ENCODE measurements at places on chromosomes 1 and 21.

GRCh38 chr1:23466423-23466989 lies 17.5 kb downstream of the ASAP3 start:
- no peak for DNase-seq
- H3K4me3 ChIP-seq, result no peak overlapping the region
- no peaks in the 10 kb centered on the region for H3K36me3 ChIP-seq
- peak overlapping the region; percentile 38 for H3K27ac ChIP-seq

- peaks cover 22% of the 10 kb centered on the region for H3K27me3 ChIP-seq
- no peaks in the 10 kb centered on the region for H3K36me3 ChIP-seq
- no peak within 1 kb of the TSS for H3K27ac ChIP-seq
- peaks cover 19% of the 10 kb centered on the region for H3K4me1 ChIP-seq
- peak within 1 kb of the TSS; percentile 39 for H3K4me3 ChIP-seq
- no peak for DNase-seq
These were observed at the start of gene RBP7 for GRCh38 chr1:9996624-9997582. TSS of gene RBP7 (plus strand) at chr1:9997228. CDS start at chr1:9997259, 31 bp downstream.

DNA sequence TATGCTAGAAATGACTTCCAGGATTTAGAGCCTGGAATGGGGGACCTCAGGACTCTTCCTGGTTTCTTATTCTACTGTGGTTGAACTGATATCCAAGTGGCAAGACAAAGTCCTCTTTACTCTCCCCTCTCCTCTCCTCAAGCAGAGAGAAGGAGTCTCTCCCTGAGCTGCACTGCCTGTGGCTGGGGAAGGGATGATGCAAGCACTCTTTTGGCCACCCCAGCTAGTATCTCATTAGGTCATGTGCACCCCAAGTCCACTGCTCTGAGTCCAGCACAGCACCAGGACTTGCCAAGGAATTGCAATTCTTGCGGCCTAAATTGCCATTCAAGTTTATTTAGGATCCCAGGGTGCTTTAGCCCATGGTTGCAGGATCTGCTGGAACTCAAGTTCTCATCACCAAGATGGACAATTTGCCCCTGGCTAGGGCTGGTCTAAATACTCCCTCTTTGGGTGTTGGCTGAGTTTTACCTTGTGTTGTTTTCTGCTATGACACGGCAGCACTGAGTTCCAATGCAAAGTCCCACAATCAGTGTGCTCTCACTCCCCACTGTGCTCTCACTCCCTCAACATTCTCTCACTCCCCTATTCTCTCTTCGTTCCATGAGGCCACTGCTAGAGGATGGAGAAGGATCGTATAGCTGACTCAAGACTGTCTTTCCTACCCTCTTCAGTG lies 172.2 kb downstream of the TM2D1 start:
- no peak overlapping the region for H3K4me3 ChIP-seq
- DNase-seq, result no peak
- no peak overlapping the region for H3K27ac ChIP-seq
- H3K27me3 ChIP-seq, result no peaks in the 10 kb centered on the region

DNA sequence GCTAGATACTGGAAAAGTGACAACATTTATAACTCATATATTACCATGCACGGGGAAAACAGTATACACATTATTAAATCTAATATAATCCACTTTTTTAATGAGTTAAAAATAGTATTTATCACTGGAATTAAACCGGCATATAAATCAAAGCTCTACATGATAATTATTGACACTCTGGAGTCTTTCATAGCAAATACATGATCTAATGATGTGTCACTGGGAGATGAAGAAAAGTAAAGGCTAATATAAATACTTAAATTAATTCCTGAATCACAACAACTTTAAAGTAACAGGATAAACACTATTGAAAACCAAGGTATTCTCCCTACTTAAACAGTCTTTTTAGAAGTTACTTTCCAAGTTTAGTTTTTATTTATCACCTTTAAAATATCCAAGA lies 52.4 kb upstream of the ASPM start:
- no peak for DNase-seq
- peak overlapping the region; percentile 2 for H3K4me3 ChIP-seq
- no peaks in the 10 kb centered on the region for H3K27me3 ChIP-seq
- no peak overlapping the region for H3K27ac ChIP-seq
- peaks cover 14% of the 10 kb centered on the region for H3K4me1 ChIP-seq

DNA sequence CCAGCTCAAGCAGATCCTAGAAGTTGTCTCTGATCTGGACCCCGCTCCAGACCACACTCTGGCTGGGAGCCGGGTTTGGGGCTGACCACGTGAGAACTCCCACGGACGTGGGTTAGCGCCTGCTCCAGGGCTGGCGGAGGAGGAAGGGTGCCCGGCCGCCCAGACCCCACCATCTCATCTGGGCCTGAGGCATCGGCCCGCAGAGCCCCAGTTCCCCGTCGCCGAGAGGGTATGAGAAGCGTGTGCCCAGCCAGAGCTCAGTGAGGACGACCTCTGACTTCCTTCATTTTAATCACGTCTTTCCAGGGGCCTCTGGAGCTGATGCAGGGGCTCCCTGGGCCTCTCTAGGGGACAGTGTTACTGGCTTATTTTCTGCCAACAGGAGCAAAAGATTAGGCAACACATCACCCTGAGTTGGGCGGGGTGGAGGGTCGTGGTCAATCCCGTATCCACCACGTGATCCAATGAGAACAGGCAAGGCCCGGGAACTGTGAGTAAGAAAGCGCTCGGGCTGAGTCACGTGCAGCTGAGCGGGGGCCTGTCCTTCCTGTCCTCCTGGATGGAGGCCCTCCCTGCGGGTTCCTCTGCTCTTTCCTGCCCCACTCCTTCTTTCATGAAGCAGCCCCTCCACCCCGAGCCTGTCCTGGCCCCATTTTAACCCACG lies 81.1 kb downstream of the SIK1 start:
- H3K27ac ChIP-seq, result no peak overlapping the region
- no peak overlapping the region for H3K4me3 ChIP-seq
- no peaks in the 10 kb centered on the region for H3K36me3 ChIP-seq
- no peaks in the 10 kb centered on the region for H3K27me3 ChIP-seq
- H3K4me1 ChIP-seq, result no peaks in the 10 kb centered on the region

- H3K27ac ChIP-seq, result peak overlapping the region; percentile 43
- H3K36me3 ChIP-seq, result no peaks in the 10 kb centered on the region
- peaks cover 4% of the 10 kb centered on the region for H3K27me3 ChIP-seq
- no peaks in the 10 kb centered on the region for H3K4me1 ChIP-seq
These were observed 89.8 kb downstream of the NMNAT2 start for GRCh38 chr1:183328371-183328770.

DNA sequence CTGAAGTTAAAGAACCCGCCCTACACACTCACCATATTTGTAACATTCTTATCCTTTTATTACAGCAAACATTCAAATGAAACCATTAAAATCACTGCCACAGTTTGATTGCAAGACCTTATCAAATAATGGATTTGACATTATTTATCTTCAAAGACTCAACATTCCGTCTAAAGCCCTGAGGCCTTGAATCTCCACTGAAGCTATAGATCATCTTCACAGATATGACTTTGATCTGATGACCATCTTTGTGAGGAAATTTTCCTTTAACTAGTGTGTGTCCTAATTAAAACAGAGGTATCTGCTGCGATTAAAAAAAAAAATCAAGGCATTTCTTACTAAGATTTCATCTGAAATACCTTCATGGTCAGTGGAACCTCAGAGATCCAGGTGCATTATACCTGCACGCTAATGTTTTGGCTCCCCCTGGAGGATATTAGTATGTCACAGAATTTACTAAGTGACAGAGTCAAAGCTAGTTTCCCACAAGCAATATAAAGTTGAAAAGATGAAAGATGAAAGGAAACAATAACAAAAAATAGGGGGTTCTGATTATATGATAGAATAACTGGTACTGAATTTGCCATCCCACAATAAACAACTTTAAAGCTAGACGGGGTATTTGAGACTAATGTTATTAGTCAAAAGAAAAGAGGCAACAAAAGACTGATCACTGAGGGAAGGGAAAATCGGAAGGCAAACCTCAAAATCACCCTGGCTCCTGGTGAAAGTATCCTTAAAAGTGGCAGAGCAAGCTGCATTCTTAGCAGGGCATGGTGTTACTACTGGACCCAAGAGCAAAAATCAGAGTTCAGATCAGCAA lies 923.4 kb downstream of the NCAM2 start:
- DNase-seq, result no peak
- no peaks in the 10 kb centered on the region for H3K27me3 ChIP-seq
- no peaks in the 10 kb centered on the region for H3K36me3 ChIP-seq
- H3K4me1 ChIP-seq, result no peaks in the 10 kb centered on the region
- no peak overlapping the region for H3K27ac ChIP-seq

Data from tibial nerve (tissue), 4 donors.